ENCODE measurements at places on chromosomes 4 and X.

- DNase-seq: no peak
Observed at GRCh38 chrX:74377282-74377681, 44.0 kb upstream of the SLC16A2 start.

GRCh38 chrX:111124418-111124817 lies 28.4 kb downstream of the PAK3 start:
- DNase-seq: no peak

- no peak for DNase-seq
Observed at GRCh38 chr4:186651624-186652023, 72.0 kb downstream of the FAT1 start.

DNA sequence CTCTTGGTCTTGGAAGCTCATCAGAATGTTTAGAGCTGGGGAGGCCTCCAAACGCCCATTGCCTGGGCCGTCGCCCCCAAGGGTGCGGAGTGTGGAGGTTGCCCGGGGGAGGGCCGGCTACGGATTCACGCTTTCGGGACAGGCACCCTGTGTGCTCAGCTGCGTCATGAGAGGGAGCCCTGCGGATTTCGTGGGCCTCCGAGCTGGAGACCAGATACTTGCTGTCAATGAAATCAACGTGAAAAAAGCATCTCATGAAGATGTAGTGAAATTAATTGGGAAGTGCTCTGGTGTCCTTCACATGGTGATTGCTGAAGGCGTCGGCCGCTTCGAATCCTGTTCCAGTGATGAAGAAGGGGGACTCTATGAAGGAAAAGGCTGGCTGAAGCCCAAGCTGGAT lies 23.3 kb downstream of the RGS12 start:
- DNase-seq: no peak

- DNase-seq: no peak
Observed at GRCh38 chrX:120144178-120144844, 14.1 kb upstream of the RHOXF2 start.

Measured in T-cell (primary cell).